Nasal cavity respiratory epithelium epithelial cell of viscerocranial mucosa (primary cell): ENCODE measurements at places on chromosomes 3 and 15. TPM values are rescaled to one million over a fixed set of nuclear protein-coding genes. Genes with fewer than 3 reads are reported as not detected.

The LYZL4 gene
- total RNA-seq = not detected in 2 replicates

The PCLAF gene
- total RNA-seq = 1.4 TPM in 2 replicates

The CCDC14 gene
- 19.5 and 37.6 TPM in 2 replicates for total RNA-seq

The B3GALNT1 gene
- total RNA-seq = 5.1 and 5.8 TPM in 2 replicates

The NOX5 gene
- total RNA-seq = under 0.01 and 0.07 TPM in 2 replicates

The IGF2BP2 gene
- total RNA-seq = 38.6 and 67.6 TPM in 2 replicates
